ENCODE measurements at places on chromosomes 6 and 20.
A peak's percentile ranks its signal among the peaks of the same experiment; 100 is the strongest.

DNA sequence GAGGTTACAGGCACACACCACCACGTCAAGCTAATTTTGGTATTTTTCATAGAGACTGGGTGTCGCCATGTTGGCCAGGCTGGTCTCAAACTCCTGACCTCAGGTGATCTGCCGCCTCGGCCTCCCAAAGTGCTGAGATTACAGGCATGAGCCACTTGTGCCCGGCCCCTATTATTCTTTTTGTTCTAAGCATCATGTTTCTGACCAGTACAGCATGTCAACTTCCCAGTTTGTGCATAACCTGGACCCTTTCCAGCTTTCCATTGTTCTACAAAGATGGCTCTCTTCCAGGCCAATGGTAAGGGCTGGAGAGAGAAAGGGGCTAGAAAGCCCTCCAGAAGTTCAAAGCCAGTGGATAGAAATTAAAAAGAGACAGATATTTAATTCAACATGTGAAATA, 91.3 kb upstream of the TNFAIP3 start:
- peak; percentile 0 for DNase-seq

GRCh38 chr20:35508493-35509218, 20.8 kb downstream of the C20orf173 start:
- DNase-seq = no peak

DNA sequence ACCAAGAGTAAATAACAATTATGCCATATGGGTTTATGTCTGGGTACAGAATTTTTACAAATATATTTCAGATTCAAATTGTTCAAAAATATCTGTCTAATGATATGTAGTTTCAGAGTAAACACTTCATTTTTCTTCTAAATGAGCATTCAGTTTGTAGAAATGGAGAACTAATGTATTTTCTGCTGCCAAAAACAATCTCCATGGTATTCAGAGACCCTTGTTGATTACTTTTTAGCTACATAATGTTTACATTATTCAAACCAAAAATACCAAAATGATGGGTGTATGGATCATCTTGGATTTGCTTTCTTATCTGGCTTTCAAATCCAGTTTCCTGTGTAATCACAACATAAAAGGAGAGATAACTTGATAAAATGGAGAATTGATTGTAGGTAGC, 576.0 kb upstream of the CDH4 start:
- no peak for DNase-seq

GRCh38 chr6:35782424-35782823, 1.6 kb downstream of the CLPSL1 start:
- no peak for DNase-seq

DNA sequence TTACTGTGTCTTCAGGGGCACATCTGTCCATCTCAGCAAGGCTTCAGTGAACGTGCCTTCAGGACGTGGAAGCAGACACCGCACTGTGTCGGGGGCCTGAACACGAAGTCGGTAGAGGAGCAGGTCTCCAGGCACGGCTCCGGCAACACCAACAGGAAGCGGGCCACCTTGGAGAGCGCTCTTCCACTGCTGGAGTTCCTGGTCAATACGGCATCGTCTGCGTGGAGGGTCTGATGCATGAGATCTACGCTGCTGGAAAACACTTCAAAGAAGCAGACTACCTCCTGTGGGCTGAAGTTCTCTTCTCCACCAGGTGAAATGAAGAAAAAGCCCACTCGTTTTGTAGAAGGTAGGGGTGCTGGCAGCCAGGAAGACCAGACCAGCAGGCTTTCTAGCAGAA, 69.3 kb upstream of the SLCO4A1 start:
- DNase-seq = no peak

GRCh38 chr6:128158496-128158895, 257.6 kb upstream of the THEMIS start:
- DNase-seq = no peak

DNA sequence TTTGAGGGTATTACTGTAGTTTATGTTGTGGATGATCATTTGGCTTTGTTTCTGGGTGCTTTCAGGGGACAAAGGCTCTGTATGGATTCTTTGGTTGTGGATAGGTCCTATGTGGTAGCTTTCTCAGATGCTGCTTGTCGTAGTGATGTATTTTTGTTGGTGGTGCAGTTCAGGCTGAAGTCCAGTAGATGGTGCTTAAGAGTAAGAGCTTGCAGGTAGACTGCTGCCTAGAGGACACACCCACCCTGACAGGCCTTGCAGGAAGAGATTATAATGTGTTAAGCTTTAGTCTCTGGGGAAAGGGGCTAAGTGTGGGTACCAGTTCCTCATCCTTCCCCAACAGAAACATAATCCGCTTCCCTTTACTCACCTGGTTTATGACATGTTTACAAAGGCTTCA, 62.6 kb upstream of the ADGRB3 start:
- peak; percentile 46 for DNase-seq

DNA sequence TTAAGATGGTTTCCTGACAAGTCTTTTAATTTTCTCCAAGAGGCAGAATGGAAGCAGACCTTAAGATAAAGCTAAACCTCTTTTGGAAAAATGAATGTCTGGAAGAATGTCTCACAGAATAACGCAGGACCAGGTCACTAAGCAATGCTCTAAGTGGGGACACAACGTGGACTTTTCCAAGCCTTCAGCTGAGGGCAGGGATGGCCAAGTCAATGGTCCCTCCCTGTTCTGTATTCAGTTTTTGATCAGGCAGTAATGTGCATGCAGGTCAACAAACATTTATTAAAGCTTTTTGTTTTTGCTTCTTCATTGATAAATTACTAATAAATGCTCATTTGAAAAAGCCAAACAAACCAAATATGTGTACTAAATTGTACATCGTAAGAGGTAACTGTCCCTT, 2.0 kb upstream of the RNF182 start:
- DNase-seq = no peak

- no peak for DNase-seq
Measured at GRCh38 chr6:116395647-116396046, 24.9 kb downstream of the DSE start.

- no peak for DNase-seq
Measured at GRCh38 chr6:39685489-39685826, 39.8 kb downstream of the KIF6 start.

DNA sequence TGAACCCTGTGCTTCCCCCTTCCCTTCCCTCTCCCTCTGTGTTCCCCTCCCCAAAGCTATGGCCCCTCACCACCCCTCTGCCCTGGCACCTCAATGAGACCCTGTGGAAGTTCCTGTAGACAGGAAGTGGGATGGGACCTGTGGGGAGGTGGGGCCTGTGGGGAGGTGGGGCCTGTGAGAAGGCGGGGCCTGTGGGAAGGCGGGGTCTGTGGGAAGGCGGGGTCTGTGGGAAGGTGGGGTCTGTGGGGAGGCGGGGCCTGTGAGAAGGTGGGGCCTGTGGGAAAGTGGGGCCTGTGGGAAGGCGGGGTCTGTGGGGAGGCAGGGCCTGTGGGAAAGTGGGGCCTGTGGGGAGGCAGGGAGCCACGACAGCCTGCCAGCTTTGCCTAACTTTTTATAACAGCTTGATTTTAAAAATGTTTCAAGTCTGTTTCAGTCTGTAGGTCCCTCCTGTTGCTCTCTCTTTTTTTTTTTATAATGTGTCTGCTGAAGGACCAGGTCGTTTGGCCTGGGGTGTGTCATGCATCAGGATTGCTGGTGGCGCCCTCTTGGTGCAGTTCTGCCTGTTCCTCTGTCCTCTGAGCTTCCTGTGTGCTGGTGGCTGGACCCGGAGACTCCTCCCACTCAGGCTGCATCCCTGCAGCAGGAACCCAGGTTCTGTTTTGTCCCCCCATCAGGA, 70.5 kb upstream of the SLCO4A1 start:
- no peak for DNase-seq

- DNase-seq = peak; percentile 5
Measured at GRCh38 chr6:112214739-112215269, 39.6 kb downstream of the LAMA4 start.

GRCh38 chr6:52839124-52840055, 1.2 kb downstream of the GSTA5 start:
- peak; percentile 27 for DNase-seq

DNA sequence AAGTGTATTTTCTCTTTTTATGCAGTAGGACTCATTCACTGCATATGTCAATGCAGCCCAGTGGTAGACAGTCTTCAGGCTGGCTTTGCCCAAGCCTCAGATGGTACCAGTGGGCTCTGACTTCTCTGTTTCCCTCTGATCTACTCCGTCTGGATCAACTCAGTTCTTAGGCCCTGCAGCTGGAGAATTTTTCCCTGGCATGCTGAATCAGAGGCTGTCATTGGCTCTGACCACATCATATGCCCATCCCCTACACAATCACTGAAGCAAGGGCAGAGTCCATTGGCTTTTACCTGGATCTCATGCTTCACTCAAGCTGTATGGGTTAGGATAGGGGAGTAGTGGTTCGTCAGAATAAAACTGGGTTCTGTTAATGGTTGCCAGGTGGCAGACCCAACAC, 57.8 kb downstream of the KIZ start:
- no peak for DNase-seq

DNA sequence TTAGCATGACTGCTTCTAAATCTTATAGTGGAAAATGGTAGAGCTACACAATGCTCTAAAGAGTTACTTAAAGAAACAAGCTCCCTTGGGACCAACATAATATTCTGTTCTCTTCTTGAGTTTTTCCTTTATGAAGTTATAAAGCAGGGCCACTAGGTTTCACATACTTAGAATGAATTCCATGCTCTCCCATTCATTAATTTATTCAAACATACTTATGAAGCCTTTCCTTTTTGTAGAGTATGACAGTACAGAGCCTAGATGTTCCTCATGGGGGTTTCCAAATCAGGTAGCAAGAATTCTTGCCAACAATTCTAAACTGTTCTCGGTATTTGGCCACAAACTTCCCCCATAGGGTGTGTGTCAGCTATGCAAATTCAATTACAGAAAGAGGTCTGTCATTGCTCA, 20.6 kb upstream of the FABP7 start:
- DNase-seq = no peak

GRCh38 chr6:45714741-45715507, 300.7 kb downstream of the CLIC5 start:
- peak; percentile 1 for DNase-seq

DNA sequence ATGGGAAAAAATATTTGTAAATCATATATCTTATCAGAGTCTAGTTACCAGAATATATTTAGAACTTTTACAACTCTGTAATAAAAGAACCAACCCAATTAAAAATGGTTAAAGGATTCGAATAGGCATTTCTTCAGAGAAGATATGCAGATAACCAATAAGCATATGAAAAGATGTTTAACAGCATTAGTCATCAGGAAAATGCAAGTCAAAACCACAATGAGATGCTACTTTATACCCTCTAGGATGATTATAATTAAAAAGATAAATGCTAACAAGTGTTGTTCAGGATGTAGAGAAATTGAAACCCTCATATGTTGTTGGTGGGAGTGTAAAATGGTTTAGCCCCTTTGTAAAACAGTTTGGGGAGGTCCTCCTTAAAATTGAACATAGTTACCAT, 94.1 kb downstream of the LRRC1 start:
- DNase-seq = no peak

- DNase-seq = no peak
Measured at GRCh38 chr6:111984081-111984480, 69.8 kb upstream of the CCN6 start.

DNA sequence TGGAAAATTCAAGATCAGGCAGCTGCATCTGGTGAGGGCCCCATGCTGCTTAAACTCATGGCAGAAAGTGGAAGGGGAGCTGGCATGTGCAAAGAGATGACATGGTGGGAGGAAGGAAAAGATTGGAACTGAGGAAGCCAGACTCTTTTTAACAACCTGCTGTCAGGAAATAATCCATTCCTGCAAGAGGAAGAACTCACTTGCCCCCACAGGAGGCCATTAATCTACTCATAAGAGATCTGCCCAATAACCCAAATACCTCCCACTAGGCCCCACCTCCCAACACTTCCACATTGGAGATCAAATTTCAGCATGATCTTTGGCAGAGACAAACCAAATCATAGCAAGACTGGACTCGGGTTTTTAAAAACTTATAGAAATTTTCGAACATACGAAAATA, 200.5 kb upstream of the KCNQ5 start:
- DNase-seq = no peak

Measured in NCI-H1092 treated with DMSO at 0.1 percent for 48 hours (cell line).